ENCODE measurements at places on chromosomes 13 and 19.

DNA sequence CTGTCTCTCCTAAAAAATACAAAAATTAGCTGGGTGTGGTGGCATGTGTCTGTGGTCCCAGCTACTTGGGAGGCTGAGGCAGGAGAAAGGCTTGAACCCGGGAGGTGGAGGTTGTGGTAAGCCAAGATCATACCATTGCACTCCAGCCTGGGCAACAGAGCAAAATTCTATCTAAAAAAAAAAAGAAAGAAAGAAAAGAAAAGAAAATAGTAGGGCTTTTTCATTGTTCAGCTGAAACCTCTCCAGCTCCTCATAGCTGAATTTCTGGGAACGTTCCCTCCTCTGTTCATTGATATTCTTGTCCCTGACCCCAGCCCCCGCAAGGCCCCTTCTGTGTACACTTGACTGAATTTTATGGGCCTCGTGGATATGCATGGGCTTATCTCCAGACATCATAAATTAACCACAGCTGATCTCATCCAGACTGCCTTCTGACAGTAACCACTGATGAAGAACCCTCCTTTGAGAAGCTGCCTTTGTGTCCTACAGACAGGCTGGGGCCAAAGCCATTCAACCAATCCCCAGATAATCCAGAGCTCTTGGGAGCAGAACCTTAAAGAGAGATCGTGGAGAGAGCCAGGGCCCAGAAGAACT, at the start of gene ELSPBP1:
Gene ELSPBP1, plus strand, starts transcription at position 424 of the 594 bp plus-strand sequence. CDS start 14,036 bp downstream, outside the sequence.
- no peak for DNase-seq

DNA sequence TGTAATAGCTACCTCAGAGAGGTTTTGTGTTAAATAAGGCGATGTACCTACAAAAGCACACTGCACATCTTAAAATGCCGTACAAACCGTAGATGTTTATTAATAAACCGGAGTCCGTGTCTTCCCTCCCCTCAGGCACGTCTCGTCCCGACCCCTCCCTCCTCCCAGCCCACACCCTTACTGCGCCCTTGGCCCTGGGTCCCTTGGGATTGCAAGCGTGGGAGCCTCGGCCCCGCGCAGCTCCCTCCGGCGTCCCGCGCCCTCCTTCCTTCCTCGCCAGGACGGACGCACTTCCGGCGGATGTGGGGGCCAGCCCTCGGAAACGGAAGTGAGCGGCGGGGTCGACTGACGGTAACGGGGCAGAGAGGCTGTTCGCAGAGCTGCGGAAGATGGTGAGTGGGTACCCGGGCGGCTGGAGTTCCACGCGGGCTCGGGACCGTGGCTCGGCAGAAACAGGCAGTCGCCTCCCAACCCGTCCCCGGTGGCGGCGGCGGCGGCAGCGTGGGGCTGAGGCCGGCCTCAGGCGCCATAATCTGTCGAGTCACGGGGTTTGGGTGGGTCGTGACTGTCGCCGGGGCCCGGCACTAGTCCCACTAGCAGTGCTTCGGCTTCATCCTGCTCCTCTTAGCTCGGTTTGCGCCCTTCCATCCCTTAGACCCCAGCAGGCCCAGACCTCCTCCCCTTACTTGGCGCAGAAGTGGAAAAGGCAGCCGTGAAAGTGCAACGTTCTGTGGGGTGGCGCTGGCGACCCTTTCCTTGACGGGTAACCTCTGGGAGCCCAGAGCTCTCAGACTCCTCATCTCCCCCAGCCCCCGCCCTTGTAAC, at the start of gene POMP:
Gene POMP, plus strand, starts transcription at position 335 of the 825 bp plus-strand sequence. Its CDS starts 55 bp downstream, at position 390.
- DNase-seq: peak; percentile 82

- DNase-seq: no peak
Measured at GRCh38 chr13:51811920-51812451, 8.0 kb upstream of the DHRS12 start.

GRCh38 chr19:18436671-18437490, 1.1 kb downstream of the ISYNA1 start:
- DNase-seq: peak; percentile 66

GRCh38 chr19:43777163-43777695, 3.5 kb downstream of the KCNN4 start:
- no peak for DNase-seq

GRCh38 chr13:31860002-31860401, 120.7 kb downstream of the RXFP2 start:
- no peak for DNase-seq

DNA sequence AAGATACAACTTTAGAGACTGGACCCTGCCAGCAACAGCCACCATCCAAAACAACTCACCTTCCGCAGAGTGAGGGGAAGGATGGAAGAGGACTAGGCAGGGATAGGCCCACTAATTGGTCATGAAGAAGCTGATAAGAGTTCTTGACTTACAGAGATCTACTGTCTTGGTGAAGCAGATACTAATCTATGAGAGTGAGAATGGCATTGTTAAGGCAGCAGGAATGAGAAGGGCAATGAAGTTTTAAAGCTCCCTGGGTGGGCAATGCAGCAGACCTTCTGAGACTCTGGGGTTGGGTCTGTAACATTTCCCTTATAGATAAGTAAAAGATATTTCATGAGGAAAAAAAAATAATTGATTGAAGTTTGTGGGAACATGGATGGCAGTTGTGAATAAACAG, 63.7 kb downstream of the KLF12 start:
- no peak for DNase-seq

- no peak for DNase-seq
Measured at GRCh38 chr19:21135433-21135832, 6.4 kb upstream of the ZNF431 start.

GRCh38 chr13:65499256-65499655, 1730.9 kb downstream of the PCDH9 start:
- no peak for DNase-seq

GRCh38 chr19:13299838-13300237, 149.6 kb downstream of the IER2 start:
- no peak for DNase-seq

DNA sequence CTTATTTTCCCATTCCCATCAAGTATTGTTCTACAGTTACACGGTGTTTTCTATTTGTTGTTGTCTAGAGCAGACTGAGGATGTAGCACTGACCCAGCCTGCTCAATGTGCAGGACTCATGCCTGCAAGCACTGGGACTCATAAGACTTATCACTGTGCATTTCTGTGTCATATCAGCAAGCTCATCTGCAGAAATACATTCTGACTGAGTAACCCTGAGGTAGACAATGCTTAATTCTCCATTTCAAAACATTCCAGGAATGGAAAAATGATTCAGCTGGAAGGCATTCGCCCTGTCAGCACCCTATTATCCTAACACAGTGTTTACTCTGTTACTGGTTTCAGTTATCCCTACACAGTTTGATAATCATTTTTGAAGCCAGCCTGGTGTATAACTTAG, 2506.4 kb downstream of the PCDH9 start:
- no peak for DNase-seq

- DNase-seq: no peak
Measured at GRCh38 chr19:33683881-33684537, 62.3 kb downstream of the CHST8 start.

GRCh38 chr13:85108356-85108755, 690.9 kb downstream of the SLITRK6 start:
- no peak for DNase-seq

Data from stimulated activated CD8-positive, alpha-beta memory T cell treated with anti-CD3 and anti-CD28 coated beads, Interleukin-2, amount 100 ng/mL, for 1 hour (primary cell).